LHCN-M2 (cell line): ENCODE measurements at places on chromosomes 7 and 10. TPM values are rescaled to one million over a fixed set of nuclear protein-coding genes. Genes with fewer than 3 reads are reported as not detected.

Gene LIPJ
- total RNA-seq, result not detected in 2 replicates

Gene CHAT
- not detected in 2 replicates for total RNA-seq

Gene LRRN3
- total RNA-seq, result 0.64 and 0.69 TPM in 2 replicates

Gene CFAP46
- total RNA-seq, result not detected in 2 replicates

Gene OR6V1
- not detected in 2 replicates for total RNA-seq
